ENCODE measurements at places on chromosomes 1 and 21. TPM values are rescaled to one million over a fixed set of nuclear protein-coding genes. Genes with fewer than 3 reads are reported as not detected.

RNU5D-1 gene
- total RNA-seq: not detected

- DNase-seq: no peak
These were observed 3.4 kb upstream of the SLFNL1 start for GRCh38 chr1:41024953-41025352.

DNA sequence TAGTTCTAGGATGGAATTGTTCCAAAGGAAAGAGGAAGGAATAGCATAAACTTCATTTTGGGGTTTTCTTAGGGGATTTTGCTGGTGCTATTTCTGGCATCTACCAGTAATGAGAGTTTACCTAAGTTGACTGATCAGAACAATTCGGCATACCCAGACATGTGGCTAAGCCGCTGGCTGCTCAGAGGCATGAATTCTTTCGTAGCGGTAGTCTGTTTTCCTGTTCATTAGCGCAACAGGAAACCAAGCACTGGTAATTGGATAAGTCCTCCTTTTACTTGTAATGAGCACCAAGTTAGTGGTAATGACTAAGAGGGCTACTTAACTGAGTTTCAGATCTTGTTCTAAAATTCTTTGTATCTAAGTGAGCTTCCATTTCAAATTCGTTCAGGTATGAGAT is 38.6 kb downstream of the C21orf91 start:
- peak; percentile 76 for DNase-seq

DNA sequence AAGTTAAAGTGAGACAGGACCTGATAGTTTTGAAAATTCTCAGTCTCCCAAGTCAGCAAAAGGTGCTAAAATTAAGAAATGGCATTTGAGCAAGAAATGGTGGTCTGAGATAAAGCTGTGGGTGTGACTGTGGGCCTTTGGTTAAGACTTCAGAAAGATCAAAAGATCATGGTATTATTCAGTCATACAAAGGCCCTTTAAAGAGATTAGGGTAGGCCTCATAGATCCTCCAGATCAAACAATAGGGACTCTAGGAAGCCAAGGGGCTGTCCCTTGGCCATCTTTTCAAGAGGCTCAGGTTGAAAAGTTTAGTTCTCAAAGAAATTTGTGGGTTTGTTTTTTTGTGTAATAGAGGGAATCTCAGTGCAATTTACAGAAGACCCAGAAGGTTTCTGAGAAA is 8.4 kb downstream of the HMGB4 start:
- DNase-seq: no peak

- DNase-seq: no peak
These were observed 187.7 kb upstream of the EDN2 start for GRCh38 chr1:41672173-41672572.

- DNase-seq: peak; percentile 32
These were observed 146.4 kb downstream of the FOXD2 start for GRCh38 chr1:47584249-47584648.

DNA sequence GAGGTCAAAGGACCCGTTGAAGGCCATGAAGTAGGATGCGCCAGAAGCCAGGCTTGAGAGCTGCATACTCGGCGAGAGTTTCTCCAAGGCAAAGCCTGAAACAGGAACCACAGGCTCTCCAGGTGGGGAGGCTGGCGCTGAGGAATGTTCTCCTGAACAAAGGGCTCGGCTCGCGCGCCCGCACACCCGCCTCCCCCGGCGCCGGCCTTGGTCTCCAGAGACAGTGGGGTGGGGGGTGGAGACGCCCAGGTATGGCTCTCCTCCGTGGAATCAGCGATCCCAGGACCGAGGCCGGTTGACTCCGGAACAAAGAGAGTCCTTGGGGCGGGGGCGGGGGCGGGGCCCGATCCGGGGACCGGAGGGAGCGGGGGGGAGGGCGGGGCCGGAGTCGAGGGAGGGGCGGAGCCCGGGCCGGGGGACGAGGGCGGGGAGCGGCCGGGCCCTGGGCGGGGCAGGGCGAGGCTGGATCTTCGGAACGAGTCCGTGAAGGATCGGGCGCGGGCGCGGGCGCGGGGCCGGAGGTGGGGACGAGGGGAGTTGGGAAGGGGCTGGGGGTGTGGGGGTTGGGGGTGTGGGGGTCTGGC is 85.0 kb downstream of the NKAIN1 start:
- DNase-seq: peak; percentile 80
